ENCODE measurements at places on chromosomes 7 and 10.

- no peak for DNase-seq
Measured at GRCh38 chr7:7519056-7519455, 16.6 kb downstream of the COL28A1 start.

DNA sequence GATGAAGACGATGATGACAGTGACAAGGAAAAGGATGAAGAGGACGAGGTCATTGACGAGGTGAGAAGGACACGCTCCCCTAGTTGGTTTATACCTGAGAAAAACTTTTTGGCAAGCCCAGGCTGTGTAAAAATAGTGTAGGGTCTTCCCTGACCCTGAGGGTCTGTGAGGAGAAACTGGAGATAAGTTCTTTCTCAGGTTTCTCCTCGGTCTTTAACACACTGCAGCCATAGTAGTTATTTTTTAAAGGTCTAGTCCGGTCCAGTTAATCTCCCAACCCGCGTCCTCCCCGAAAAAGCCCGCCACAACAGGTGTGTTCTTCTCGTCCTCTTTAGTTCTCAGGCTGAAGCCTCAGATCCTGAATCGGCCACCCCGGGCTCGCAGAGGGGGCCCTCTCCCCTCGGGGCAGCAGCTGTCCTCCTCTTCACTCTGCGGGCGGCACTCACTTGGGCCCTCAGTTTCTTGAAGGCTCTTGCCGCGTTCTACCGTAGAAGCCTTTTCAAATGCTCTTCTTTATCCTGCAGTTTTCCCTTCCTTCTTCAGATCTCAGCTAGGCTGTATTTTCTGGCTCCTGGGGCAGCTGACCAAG is 411 bp downstream of the BCCIP start:
- DNase-seq, result no peak

GRCh38 chr10:62589689-62590088 is 214.8 kb upstream of the ADO start:
- no peak for DNase-seq

DNA sequence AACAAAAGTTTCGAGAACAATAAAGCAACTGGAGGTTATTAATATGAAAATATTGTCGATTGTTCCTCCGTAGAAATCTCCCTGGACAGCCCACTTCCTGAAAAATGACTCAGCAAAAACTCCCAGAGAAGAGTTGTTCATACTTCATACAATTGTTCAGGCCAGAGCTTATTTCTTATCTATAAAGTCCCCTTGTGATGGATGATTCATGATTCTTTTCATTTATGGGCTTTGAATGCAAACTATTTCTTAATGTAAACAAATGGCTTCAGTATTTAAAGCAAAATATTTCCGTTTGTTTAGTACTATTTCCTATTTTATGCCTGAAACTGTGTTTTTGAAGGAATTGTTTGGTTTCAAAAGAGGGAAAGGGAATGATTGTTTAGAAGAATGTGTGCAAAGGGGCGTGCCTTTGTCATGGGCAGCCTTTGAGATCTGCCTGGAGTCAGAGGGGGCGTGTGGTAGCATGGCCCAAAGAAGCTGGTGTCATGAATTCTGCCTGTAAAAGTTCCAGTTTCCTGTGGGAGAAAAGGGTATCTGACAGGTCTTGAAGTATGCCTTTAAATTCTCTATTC is 26.2 kb upstream of the EXOC6 start:
- DNase-seq, result peak; percentile 16

- DNase-seq, result no peak
Measured at GRCh38 chr7:121041516-121042148, 53.1 kb downstream of the CPED1 start.

DNA sequence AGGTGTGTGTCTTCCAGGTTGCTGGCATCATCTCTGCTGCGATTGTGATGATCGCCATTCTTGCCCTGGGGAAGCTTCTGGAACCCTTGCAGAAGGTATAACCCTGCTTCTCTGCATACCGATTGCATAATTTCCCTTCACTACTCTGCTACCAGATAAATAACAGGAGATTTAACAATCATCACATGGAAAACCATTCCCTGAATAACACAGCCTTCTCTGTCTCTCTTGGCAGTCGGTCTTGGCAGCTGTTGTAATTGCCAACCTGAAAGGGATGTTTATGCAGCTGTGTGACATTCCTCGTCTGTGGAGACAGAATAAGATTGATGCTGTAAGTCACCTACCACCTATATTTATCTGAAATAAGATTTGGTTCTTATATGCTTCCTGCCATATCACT is 33.8 kb downstream of the SLC26A4 start:
- no peak for DNase-seq

DNA sequence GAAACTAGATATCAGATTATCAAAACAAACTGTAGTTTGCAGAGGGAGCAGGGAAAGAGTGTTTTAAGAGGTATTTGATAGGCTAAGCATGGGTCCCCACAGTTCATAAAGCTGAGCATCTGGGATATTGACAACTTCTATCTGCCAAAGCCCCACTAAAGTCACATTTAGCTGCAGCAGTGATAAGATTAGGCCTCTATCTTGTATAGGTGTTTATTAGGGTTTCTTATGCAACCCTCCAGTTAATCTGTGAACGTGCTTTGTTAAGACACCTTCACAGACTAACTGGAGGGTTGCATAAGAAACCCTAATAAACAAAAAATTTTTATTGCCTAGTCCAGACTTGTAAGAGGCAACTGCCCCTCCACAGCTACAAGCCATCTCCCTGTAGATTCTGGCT is 78.0 kb downstream of the CYP51A1 start:
- no peak for DNase-seq

DNA sequence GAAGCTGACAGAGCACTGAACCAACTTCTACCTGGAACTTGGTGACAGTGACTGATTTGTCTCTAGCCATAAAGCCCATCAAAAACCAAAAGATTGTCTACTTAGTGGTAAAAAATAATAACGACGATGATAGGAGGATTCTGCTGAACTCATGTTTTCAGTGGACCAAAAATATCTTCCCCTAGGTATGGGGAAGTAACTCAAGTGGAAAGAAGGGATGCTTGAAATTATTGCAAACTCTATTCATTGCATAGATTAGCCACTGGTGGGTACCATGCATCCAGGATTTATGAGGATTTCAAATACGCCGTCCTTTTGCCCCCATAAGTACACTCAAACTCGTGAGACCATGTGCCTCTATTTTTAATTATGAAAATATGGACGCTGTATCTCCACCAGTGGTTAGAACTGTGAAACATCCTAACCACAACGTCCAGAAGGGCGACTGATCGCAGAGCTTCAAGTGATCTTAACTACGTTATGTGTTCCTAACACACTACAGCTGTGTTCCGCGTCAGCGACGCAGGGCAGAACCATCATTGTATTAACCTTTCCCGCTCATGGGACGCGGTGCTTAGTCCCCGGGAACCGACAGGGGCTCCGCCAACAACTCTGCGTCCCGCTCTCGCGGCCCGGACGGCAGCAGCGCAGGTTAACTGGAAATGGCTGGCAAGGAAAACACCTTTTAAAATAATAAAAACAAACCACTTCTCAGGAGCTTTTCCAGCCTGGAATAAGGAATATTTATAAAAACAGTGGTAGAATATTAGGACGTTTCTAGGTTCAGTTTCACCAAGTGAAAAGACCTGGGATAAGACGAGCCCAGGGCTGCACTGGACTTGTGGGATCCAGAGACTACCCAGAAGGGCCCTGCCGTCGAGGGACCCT is 776 bp downstream of the PEX1 start:
- DNase-seq, result no peak

GRCh38 chr7:7210475-7211237 is 28.3 kb downstream of the C1GALT1 start:
- no peak for DNase-seq

GRCh38 chr10:18204039-18204835 is 64.0 kb downstream of the CACNB2 start:
- no peak for DNase-seq

- DNase-seq, result peak; percentile 37
Measured at GRCh38 chr7:30800785-30801252, 29.6 kb downstream of the MINDY4 start.

- no peak for DNase-seq
Measured at GRCh38 chr7:71584256-71584655, 452.3 kb downstream of the GALNT17 start.

- DNase-seq, result no peak
Measured at GRCh38 chr10:6729071-6729774, 149.1 kb upstream of the PRKCQ start.

GRCh38 chr7:1458683-1459511 is at the start of gene MICALL2:
Gene MICALL2, minus strand, starts transcription at chr7:1459470. Its CDS starts 144 bp downstream, at chr7:1459326.
- no peak for DNase-seq

- DNase-seq, result no peak
Measured at GRCh38 chr7:140316165-140316661, 82.1 kb downstream of the SLC37A3 start.

- DNase-seq, result no peak
Measured at GRCh38 chr10:16242446-16242845, 194.4 kb upstream of the PTER start.

GRCh38 chr10:126277181-126277580 is 111.1 kb downstream of the ADAM12 start:
- DNase-seq, result no peak

DNA sequence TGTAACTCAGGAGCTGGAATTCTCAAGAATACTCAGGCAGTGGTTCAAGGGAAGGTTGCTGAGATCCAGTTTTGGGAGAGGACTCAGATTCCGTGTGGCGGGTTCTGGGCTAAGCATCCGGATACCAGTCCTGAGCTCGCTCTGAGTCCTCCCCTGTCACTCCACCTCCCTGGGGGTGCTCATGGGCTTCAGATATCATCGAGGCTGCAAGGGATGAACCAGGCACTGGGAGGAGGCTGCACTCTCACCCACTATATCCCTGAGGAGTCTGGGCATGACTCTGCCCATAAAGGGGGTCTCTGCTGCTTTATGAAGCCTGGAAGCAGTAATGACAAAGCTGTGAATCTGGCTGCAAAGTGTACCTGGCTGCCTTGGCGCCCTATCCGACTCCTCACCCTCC is 188.5 kb downstream of the TNS3 start:
- DNase-seq, result no peak

DNA sequence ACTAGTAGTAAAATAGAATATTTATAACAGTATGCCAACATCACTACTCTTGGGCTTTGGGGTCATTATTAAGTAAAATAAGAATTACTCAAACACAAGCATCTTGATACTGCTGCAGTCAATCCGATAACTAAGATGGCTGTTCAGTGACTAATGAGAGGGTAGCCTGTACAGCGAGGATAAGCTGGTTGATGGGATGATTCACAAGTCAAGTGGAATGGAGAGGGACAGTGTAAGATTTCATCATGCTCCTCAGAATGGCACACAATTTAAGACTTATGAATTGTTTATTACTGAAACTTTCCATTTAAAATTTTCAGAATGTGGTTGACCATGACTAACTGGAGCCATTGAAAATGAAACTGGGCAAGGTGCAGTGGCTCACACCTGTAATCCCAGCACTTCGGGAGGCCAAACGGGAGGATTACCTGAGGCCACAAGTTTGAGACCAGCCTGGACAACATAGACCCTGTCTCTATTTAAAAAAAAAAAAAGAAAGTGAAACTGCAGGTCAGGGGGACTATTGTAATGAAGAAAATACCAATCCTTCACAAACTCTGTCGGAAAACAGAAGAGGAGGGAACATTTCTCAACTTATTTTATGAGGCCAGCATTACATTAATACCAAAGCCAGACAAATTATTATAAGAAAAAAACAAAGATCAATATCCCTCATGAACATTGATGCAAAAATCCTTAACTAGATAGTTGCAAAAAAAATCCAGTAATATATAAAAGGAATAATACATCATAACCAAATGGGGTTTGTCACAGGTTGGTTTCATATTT is 11.2 kb downstream of the AVL9 start:
- DNase-seq, result no peak

DNA sequence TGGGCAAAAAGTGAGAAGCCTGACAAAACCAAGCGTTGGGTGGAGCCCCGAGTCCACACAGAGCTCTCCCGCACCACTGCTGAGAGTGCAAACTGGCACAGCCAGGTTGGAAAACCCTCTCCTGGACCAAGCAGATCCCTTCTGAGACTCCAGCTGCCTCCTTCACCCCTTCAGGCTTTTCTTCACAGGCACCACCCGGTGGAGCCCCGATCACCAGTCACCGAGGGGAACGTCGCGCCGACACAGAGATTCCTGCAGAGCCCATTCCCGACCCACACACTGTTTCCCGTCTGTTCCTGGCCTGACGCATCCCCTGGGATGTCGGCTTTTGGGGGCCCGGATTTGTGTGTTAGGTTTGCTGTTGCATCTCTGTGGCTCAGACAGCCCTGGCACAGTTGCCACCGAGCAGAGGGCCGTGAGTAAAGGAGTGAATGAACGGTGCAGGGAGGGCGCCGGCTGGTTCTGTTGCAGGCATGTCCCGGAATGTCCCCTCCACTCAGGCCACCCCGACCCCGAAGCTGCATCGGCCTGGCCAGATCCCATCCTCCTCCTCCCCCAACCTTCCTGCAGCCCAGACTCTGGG is 51.0 kb upstream of the INPP5A start:
- no peak for DNase-seq

DNA sequence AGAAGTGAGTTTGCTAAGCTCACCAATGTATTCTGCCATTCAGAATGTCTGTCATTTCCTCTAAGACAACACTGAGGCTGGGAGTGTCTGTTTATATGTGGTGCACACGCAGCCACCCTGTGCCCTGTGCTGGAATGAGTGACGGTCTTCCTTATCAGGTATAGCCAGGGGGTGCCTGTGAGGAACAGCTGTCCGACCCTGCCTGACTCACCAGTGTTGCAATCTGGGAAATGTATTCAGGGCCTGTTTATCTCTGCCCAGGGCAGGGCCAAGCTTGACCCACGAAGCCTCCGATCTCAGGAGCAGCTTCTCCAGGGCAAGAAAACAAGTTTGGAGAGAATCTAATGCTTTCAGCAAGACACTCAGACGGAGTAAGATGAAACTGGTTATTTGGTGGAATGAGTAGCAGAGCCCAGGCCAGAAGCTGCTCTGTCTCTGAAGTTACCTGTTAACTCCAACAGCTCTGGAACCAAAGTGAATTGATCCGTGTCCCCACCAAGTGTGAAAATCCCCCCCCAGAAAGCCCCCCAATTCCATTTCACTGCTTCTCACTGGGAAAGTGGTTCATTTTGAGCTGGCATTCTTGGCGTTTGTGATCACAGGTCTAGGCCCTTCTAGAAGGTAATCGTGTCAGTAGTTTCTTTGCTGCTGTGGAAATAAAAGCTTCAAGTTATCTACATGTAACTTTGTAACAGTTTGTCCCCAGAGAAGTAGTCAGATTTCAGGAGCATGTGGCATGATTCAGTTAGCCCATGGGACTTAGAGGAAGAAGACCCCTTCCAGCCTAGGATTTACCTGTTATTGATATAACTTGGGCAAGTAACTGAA is 6.1 kb upstream of the UBE2H start:
- no peak for DNase-seq

DNA sequence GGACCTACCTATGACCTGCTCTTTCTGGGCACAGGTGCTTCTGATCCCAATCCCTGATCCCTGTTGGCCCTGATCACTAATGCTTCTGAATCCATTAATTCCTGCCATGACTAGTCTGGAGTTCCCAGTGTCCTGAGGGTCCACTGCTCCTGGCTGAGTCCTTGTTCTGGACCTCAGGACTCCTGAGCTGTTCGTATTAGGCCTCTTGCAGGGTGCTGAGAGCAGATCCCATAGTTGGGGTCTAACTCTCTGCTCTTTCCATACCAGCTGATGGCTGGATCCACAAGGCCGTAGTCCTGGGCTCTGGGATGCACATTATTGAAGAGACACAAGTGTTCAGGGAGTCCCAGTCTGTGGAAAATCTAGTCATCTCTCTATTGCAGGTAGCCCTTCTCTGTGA is 7.0 kb downstream of the MRPL43 start:
- DNase-seq, result no peak
